NCI-H187 (cell line): ENCODE measurements at places on chromosomes 12 and 14.

- DNase-seq: no peak
Observed at GRCh38 chr12:121465921-121466793, 66.2 kb downstream of the RNF34 start.

GRCh38 chr14:74488786-74489397, 4.2 kb downstream of the NPC2 start:
- DNase-seq: no peak

DNA sequence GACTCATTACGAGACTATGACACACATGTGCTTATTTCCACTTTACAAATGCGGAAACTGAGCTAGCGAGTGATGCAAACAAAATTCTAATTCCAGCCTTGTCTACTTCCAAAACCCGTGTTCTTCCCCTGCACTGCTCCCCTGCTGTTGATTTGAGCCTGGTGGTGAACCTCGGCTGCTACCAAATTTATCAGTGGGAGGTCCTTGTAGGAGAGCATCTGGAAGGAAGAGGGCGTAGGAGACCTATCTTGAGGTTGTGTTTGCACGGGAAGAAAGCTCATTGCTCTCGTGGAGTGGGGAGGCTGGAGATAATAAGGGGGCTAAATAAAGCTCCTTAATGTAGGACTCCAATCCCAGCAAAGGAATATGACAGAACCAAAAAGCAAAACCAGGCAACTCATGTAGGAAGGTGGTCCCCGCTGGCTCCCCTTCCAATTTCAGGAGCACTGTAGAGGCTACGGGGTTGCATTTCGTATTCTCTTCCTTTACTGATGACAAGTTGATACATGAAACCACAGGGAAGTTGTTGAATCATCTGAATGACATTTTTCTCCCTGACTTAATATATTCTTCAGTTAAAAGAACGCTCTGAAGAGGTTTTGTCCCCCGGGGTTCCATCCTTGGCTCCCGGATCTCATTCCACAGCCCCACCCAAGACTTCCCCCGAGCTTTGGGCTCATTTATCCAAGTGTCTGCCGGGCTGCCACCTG, 52.6 kb downstream of the FZD10 start:
- DNase-seq: no peak

GRCh38 chr12:16472631-16473030, 125.2 kb downstream of the MGST1 start:
- DNase-seq: no peak

DNA sequence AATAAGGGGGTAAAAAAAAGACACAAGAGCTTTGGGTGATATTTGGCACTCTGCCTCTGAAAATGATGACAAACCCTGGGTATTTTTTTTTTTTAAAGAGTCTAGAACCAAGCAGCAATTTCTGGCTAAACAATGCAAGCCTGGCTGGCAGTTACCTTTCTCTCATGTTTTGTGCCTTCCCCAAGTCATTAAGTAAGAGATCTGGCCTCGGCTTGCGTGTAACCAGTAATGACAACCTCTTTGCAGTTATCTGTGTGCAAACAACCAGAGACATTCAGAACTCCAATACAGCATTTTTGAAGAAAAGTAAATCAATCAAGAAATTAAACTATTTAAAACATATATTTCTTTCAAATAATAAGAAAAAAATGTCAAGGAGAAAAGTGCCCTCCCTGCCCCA, 167.5 kb downstream of the KCNC2 start:
- DNase-seq: no peak

DNA sequence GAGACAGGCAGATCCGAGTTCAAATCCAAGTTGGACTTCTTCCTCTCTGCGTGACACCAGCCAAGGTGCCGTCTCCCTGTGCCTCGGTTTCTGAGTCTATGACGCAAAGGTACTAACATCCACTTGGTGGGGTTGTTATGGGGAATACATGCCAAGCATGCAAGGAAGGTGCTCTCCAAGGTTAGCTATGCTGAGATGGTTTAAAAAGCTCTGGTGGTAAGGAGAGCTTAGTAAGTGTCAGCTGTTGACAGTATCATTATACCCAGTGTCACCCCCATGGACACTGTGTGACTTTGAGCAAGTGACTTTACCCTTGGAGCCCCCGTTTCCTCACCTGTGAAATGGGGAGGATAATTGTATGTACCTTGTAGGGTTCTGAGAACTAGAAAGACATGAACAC, 22.2 kb downstream of the MMAB start:
- no peak for DNase-seq

GRCh38 chr12:110809149-110809548, 37.6 kb upstream of the CCDC63 start:
- DNase-seq: no peak

GRCh38 chr12:119328111-119328510, 6.4 kb upstream of the CCDC60 start:
- no peak for DNase-seq

- no peak for DNase-seq
Observed at GRCh38 chr12:25455696-25456095, 97.4 kb downstream of the LMNTD1 start.

DNA sequence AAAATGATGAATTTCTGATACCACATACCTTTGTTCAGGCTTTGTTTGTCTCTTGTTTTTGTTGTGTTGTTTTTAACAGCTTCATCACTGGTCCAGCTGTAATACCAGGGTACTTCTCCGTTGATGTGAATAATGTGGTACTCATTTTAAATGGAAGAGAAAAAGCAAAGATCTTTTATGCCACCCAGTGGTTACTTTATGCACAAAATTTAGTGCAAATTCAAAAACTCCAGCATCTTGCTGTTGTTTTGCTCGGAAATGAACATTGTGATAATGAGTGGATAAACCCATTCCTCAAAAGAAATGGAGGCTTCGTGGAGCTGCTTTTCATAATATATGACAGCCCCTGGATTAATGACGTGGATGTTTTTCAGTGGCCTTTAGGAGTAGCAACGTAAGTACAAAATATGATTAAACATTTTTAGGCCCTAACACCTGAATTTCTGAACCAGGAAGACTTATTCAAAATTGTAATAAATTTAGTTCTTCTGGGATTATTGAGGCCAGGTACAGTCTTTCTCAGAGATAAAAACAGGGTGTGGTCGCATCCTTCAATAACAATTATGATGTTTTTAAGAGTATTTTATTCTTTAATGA, 22.4 kb downstream of the RXYLT1 start:
- peak; percentile 5 for DNase-seq

GRCh38 chr14:21024585-21025370, at the start of gene NDRG2:
NDRG2 (minus strand) TSS chr14:21025061; CDS start chr14:21023315, 1,746 bp downstream.
- DNase-seq: peak; percentile 37

DNA sequence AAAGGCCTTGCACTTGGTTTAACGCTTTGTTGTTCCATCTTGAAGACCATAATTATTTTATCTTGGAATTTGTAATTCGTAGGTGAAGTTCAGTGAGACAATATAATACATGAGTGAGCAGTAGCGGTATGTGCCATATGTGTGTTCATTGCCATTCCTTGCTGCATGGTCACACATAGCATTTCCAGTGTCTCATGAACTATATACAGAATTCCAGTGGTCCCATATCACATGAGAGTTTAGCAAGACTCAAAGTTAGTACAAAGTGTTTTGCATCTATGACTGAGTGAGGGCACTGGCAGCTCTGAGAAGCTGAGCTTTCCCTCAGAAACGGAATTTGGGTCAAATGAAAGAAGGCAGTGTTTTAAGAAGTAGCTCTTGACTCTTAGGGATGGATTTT, 359.8 kb downstream of the FOXG1 start:
- no peak for DNase-seq

DNA sequence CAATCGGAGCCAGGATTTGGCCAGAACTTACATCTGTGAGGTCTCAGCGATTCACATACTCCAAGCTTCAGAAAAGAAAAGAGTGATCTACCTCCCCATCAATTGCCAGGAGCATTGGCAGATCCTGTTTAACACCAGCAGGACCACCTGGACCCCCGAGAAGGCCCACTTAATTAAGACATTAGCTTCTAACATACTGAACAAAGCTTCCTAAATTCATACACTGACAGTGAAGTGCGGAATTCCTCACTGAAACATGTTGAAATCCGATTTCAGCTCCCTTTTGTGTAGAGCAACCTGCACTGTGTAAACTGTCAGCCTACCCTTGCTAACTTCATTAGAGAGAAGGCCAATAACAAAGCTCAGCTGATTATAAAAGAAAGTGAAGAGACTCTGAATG, 274.0 kb downstream of the NOVA1 start:
- DNase-seq: no peak
